ENCODE measurements at places on chromosomes 4 and X. TPM values are rescaled to one million over a fixed set of nuclear protein-coding genes. Genes with fewer than 3 reads are reported as not detected.
A peak's percentile ranks its signal among the peaks of the same experiment; 100 is the strongest.

DNA sequence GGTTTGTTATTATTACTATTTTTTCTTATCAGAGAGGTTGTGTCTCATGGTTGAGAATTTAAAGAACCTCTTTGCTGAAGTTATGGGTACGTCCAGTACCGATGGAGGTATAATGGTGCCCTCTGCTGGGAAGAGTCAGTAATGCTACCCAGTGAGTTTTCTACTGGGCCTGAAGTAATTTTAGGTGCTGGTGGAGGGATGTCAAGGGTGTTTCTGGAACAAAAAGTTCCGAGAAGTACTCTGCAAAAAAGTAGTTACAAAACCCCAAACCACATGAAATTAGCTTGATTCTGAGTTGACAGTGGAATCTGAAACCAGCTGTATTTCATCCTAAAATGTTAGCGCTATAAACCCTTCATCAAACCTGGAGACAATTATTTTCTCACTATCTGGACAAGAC is 102.5 kb upstream of the MID1 start:
- peak; percentile 86 for DNase-seq

- peak; percentile 40 for DNase-seq
Observed at GRCh38 chr4:126560794-126561193, 1072.0 kb upstream of the INTU start.

ART3 gene
- 31.5 TPM for polyA plus RNA-seq

GRCh38 chr4:7655511-7656243 is 220.9 kb upstream of the PSAPL1 start:
- no peak for DNase-seq

PLAC1 gene
- 2.6 TPM for polyA plus RNA-seq

C4orf50 gene
- 0.02 TPM for polyA plus RNA-seq

UNC5C gene
- polyA plus RNA-seq, result 1.3 TPM

NHSL2 gene
- 8.1 TPM for polyA plus RNA-seq

- no peak for DNase-seq
Observed at GRCh38 chrX:137569470-137569891, 3.6 kb downstream of the ZIC3 start.

DNA sequence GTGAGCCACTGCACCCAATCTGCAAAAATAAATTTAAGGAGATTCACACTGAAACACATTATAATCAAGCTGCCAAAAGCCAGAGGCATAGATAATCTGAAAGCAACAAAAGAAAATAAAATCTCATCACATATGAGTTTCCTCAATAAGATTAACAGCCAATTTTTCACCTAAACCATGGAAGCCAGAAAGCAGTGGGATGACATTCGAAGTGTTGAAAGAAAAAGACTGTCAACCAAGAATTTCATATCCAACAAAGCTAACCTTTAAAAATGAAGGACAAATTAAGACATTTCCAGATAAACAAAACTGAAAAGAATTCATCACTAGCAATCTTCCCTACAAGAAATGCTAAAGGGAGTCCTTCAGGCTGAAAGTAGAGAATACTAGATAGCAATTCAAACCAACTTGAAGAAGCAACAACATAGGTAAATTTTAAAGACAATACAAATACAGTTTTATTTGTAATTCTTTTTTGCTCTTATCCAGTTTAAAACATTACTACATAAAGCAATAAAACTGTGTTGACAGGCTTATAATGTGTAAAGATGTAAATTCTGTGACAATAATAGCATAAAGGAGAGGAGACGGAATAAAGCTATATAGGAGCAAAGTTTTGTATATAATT is 23.1 kb upstream of the KLHL8 start:
- no peak for DNase-seq

DNA sequence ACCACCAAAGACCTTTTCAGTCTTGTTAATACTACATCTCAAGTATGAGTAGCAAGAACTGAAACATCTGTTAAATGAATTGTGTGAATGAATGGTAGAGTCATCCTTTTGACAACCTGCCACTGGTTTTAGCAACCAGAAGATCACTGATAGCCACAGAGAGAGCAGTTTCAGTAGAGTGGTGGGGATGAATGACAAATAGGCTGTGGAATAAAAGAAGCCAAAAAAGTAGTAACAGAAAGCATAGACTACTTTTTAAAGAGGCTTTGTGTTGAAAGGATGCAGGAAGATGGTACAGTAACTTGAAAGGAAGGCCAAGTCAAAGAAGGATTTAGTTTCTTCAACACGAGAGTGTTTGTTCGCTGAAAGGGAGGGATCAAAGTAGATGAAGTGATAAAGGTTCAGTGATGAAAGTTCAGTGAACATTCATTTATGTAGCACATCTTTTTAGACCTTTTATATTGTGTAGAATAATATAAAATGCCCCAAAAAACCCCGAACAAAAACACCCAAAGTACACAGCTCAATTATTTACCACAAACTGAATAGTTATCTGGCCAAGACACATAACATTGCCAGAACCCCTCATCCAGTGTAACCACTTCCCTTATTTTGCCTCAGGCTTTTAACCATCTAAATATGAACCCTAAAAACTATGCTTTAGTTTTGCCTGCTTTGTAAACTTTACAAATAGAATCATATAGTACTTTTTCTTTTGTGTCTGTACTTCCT is 40.1 kb upstream of the EIF1AX start:
- peak; percentile 5 for DNase-seq

DNA sequence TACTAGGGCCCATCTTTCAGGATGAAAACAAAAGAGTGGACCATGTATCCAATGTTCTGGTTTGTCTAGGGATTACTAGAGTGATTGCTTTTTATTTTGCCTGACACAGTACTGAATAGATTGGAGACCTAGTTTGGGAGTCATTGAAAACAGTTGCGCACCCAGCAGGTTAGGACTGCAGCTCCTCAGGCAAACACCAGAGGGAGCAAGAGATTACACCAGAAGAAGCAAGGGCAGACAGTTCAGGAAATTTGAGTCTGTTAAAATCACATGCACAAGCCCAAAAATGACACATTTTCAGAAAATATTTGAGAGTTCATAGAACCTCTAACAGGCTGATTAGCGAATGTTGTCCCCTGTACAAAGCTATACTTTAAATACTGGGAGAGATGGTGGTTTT is 55.6 kb downstream of the CYLC1 start:
- DNase-seq, result no peak

DNA sequence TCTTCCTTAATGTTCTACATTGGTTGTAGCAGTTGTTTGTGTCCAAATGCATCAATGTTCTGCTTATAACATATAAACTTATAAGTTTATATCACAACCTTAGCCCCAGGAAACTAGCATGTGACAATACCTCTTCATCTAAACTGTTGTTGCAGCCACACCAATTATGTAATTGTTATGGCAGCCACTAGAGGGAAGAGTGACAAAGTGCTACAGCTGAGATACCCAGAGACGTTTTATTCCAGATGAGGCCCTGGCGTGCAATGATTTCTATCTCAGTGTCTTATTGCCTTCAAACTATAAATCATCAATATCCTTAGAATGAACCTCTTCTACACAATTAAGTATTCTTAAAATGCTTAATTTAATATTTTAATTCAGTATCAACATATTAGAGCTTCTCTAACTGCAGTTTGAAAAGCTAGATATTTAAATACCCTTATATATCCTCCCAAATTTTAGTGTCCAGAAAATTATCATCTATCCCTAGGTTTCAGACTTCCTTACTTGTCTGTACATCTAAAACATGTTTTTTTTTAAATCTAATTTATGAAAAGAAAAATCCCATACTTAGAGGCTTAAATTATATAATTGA is 171.6 kb downstream of the PCDH10 start:
- DNase-seq, result peak; percentile 20

- DNase-seq, result peak; percentile 27
Observed at GRCh38 chr4:44447563-44448504, 775 bp downstream of the KCTD8 start.
